Stimulated activated CD8-positive, alpha-beta memory T cell treated with anti-CD3 and anti-CD28 coated beads, Interleukin-7, amount 100 ng/mL, for 1 hour (primary cell): ENCODE measurements at places on chromosomes 12 and 14.

- DNase-seq, result no peak
These were observed 9.1 kb downstream of the SLC38A1 start for GRCh38 chr12:46259713-46260112.

- DNase-seq, result no peak
These were observed 111.8 kb downstream of the KIF26A start for GRCh38 chr14:104250175-104250574.

DNA sequence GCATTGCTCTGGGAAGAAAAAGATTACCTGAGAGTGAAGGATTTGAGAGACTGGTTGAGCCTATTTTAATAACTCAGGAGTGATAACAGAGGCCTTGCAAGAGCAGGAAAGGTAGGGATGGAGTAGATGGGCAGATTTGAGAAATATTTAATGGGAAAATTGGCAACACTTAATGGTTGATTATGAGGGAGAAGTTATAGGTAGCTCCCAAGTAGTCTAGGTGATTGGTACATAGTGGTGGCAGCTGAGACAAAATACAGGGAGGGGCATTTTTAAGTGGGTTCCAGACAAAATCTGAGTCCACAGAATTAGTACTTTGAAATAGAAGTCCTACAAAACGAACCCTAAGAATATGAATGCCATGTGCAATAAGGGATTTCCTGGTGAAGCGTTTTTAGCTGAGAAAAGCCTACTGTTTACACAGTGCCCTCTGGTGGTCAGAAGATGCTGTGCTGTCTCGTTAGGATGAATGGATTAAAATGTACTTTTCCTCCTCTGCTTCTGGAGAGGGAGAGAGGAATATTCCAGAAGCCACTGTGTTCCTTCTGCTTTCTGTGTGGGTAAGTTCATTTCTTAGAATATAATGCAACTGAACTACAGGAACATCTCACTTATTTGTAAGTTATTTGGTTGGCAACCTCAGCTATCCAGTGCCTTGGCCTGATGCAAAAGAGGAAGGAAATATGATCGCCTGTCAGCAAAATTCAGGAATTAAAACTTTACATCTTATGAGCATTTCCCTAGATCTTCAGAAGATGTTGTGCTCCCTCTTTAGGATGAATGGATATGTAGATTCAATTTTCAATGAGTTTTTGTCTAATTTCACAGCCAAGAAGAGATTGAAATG lies 6.5 kb downstream of the ZBTB1 start:
- DNase-seq, result peak; percentile 41

GRCh38 chr12:81558031-81558430 lies 201.1 kb downstream of the PPFIA2 start:
- DNase-seq, result no peak

GRCh38 chr12:118544569-118544968 lies 168.2 kb downstream of the SUDS3 start:
- no peak for DNase-seq

DNA sequence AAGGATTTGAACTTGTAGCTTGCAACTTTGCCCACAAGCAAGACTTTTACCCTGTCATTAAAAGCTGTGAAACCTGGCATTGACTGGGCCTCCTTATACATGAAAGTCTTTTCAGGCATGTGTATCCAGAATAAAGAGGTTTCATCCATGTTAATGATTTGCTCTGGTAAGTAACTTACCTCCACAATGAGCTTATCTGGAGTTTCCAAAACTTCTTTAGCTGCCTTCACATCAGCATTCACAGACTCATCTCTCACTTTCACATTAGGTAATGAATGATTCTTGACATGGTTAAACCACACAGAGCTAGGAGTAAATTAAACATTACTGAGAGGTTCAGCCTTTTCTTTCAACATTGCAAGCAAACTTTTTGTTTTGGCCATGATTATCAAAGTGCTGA lies 234.4 kb upstream of the CLEC14A start:
- no peak for DNase-seq

DNA sequence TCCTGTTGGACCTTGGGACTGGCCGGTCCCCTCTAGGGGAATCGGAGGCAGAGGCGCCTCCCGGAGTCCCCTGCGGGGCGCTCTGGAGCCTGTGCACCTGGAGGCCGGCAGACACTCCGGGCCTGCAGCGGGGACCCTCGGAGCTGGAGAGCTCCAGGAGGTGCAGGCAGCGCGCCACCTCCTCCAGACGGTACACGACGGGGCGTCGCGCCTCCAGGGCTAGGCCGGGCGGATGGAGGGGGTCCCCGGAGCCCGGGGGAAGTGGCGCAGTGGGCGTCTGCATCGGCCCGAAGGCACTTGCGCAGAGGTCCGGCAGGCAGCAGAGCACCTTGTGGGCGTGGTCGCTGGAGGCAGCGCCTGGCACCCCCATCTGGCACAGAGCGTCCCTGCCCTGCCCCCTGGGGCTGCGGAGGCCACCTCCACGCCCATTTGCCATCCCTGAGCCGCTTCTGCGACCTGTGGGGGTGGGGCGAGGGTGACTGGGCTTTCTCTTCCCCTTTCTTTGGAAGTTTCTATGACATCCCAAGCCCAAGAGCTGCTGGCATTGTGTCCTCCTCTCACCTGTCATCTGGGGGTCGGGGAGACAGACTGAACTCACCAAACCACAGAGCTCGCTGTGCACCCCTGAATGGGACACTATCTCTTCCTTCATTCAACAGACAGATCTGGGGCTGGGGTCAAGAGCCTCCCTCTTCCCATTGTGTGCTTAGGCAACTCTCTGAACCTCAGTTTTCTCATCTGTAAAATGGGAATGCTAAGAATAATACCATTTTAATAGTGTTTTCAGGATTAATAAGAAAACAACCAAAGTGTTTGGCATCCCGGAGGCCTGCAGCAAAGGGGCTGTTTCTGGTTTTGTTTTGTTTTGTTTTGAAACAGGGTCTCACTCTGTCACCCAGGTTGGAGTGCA lies 37.5 kb upstream of the CORO1C start:
- DNase-seq, result no peak

DNA sequence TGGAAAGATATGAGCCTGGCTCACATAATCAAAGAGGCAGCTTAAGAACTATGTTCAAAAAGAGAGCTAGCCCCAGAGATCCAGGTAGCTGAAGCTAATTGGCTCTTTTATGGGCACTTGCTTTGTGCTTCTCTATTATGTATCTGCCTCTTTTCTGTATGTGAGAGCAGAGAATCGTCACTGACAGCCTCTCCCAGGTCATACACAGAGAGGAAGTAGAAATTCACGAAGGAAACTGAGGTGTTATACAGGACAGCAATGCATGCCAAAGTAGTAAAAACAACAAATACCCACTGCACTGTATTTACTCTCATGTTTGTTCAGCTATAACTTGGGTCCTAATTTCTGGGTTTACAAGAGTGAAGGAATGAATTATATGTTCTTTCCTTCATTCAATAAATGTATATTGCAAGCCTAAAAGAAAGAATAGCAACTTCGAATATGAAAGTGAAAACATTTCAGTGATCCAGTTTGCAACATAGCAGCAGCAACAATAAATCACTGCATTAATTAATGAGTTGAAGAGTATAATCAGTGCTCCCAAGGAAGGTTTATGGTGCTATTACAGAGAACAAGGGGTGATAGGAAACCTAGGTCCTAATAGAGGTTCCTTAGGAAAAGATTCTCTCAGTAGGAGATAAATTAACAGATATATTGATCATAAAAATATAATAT lies 47.1 kb upstream of the ATXN7L3B start:
- no peak for DNase-seq

DNA sequence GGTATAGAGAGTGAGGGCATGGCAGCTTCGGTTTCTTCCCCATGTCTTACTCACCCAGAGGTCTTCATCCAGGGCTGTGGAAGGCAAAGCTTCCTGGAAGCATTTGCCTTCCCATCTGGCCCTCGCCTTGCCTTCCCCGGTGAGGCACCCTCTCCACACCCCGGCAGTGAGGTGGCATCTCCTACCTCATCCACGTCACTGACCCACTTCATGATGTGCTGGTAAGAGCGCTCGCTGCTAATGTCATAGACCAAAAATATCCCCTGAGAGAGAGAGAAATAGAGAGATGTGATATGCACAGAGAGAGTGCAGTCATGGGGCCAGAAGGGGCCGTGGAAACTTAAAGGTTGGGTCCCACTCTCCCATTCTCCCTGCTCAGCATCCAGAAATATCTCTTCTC lies 8.3 kb upstream of the GPX2 start:
- DNase-seq, result no peak

DNA sequence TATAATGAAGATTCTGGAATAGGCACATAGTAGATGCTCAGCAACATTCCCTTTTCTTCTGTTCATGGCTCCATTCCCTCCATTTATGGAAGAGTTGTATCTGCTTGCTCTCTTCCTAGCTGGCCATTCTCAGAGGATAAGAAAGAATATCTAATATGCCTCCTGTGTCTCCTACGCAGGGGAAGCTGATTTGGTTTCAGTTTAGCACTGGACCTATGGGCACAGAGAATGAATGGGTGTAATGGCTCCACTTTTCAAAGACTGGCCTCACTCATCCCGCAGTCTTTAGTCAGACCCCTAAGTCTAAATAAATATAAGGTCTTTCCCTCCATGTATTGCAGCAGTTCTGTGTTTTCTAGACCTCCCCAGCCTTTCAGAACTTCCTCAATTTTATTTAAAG lies 2.0 kb downstream of the PKP2 start:
- no peak for DNase-seq

- DNase-seq, result no peak
These were observed 325 bp downstream of the CRIP1 start for GRCh38 chr14:105486974-105487448.

- DNase-seq, result no peak
These were observed 2.7 kb upstream of the GALNT6 start for GRCh38 chr12:51393676-51394545.

DNA sequence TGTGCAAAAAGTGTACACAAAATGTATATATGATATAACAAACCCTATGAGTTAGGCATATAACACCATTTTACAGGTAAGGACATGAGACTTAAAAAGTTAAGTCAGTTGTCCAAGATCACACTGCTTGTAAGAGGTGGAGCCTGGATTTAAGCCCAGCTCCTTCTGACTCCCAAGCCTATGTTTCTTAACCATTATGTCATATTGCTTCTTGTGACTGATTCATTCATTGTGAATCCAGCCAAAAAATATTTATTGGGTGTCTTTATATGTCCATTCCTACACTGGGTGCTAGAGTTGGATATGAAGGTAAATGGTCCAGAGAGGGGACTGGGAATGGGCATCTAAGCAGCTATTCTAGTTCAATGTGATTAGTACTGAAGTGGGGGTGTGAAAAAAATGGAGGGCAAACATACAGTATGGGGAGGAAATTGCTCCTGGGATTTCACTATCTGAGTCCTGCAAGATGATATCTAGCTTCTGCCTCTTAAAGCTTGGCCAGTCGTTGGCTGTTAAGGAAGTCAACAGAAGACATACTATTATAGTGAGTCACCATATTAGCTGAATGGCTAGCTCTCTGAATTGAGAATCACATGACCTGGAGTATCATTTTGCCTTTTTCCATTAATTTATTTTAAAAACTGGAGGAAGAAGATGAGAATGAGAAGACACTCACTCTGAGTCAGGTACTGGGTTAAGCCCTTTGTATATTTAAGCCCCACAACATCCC lies 28.8 kb downstream of the PAX9 start:
- DNase-seq, result no peak

DNA sequence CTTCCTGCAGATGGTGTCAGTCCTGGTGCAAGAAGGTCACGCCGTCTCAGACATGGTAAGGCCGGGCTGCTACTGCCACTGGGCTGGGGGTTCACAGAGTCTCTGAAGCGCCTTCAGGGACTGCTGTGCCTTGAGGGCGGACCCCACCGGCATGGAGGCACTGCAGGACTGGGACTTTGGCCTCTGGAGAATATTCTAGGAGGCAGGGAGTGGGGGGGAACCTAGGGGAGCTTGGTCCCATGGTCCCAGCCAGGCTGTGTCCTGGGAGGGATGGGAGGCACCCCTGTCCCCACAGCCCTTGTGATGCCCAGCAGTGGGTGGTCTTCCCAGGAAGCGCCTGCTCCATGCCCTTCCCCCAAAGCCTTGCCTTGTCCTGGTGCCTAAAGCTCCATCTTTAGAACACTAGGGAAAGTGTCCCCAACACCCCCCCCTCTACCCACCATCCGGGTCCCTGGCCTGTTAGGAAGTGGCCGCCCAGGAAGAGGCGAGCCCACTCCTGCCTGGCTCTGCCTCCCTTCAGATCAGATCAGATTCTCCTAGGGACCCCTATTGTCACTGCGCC lies 1.5 kb downstream of the AMN start:
- DNase-seq, result no peak

DNA sequence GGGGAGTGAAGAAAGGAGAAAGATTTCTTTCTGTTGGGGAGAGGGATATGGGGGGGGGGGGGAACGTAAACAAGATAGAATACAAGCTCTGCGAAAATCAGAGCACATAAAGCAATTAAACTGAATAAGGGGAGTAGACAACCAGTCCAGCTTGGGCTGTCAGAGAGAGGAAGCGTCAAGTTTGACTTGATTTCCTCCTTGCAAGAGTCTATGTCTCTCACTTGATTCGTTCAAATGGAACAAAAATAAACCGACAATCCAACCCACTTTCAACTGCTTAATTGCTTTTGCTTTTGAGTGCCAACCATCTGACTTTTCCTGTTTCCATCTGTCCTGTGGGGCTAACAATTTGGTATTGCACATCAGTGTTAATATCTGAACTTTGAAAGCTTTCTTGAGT lies 942 bp downstream of the SYT1 start:
- DNase-seq, result no peak

DNA sequence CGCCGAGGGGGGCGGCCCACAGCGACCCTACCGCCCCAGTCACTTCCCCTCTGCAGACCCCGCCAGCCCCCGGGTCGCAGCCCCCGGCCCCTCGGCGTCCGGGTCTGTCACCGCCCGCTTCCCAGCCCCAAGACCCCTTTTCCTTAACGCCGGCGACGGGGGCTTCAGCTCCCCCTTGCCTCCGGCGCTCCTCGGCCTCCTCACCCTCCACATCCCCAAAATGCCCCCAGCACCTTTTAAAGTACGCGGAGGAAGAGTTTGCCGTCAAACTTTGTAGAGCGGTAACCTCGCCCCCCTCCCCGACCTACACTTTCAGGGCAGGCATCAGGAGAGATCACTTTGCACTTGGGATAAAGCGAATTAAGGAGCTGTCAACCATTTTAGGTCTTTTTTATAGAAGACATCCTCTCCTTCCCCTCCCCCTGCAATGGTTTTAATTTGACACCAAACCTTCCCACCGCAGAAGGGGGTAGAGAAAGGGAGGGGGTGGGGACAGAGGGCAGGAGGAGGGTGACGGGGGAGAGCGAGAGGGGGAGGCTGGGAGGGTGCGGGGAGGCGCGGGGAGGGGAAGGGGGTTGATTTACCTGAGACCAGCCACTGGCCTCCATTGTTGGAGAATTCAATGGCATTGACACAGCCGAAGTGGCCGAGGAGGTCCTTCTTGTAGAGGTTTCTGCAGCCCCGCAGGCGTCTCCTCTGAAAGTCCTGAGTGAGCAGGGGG lies 578 bp downstream of the DCAF5 start:
- no peak for DNase-seq

DNA sequence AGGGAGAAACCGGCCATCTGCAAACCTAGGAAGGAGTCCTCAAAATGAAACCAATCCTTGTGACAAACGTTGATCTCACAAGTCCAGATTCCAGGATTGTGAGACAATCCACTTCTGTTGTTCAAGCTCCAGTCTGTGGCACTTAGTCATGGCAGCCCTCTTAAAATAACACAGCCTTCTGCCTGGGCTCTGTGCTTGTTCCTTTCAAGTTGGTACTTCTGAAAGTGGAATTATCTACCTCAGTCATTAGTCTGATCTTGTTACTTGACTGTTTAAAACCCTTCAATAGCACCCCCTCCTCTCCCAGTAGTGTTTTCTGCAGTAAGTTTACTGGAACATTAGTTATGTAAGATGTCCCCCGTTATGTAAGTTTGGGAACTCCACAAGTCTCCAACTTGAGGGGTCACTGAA lies 111.0 kb upstream of the HIF1A start:
- no peak for DNase-seq

- DNase-seq, result no peak
These were observed 22.3 kb downstream of the SEL1L start for GRCh38 chr14:81511111-81511904.
